ENCODE measurements at places on chromosomes 2 and 18.

DNA sequence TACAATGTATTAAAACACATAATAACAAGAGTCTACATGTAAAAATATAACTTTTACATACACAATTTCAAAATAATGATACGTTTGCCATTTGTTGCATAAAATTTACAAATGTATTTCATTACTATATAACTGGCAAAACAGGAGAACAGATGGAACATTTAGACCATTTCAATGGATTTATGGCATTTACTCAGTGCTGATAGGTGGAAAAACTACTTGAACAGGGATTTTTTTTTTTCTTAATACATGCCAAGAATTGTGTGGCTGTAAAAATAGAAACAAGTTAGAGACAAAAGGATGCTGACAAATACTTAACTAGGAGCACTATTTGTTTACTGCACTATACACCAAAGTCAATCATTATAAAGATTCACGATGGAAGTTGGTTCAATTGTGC is 266.8 kb upstream of the CCDC68 start:
- no peak for DNase-seq

GRCh38 chr2:197145471-197146056 is 165.0 kb downstream of the ANKRD44 start:
- DNase-seq: no peak

DNA sequence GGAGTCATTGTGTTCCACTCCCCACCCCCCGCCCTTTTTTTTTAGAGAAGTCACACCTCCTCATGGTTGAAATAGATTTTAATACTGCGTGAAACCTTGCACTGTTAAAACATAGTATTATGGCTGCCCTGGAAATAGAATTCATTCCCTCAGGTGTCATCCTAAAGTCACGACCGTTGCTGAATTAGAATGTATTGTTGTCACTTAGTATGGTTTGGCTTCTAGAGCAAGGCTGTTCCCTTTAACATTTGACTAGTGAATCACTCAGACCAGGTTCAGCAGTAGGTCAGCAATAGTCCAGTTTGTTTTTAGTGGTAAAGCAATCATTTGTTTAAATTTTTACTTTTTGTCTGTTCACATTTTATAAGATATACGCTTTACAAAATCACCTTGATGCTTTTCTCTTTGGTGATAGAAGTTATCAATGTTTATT is 1.2 kb downstream of the BABAM2 start:
- no peak for DNase-seq

DNA sequence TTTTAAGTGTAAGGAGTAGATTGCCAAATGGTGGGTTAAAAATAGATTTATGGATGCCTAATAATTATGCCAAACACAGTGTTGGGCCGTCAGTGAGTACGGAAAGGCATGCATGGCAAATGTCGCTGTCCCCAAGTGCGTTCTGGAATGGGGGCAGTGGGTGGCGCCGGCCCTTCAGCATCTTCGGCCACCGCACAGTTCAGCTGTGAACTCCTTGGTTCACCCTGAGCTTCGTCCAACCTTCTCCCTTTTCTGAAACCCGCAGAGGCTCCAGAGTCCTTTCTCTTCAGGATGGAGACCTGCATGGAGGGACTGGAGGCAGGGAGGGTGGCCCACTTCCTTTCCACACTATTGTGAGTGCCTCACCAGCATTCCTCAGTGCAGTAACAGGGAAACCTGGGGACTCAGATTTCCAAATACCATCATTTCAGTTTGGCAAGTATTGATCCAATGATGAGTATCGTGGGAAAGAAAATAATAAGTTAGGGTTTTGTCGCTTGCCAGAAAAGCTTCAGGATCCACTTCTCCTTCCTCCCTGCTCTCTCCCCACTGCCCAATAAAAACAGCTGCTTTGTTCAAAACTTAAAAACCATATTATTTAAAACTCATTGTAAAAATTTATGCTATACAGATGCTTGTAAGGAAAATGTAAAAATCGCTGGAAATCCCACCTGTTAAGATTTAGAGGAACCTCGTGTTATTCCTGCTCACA is 74.6 kb upstream of the TXNDC2 start:
- DNase-seq: no peak
